ENCODE measurements at places on chromosomes 12 and 14.

DNA sequence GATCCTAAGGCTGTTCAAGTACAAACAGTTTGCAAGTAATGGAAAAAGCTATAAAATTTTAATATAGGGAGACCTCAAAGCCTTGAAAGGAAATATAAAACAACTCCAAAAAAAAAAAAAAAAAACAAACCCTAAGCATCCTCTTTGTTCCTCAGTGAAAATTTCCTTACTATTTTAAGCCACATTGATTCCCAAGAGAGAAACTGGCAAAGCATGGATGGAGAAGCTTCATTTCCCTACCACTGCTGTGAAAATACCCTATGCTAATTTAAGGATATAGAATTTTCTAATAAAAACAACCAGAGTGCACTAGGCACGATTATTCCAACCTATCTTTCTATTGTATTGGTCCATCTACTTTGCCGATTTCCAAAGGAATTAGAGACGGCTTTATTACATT, 283.1 kb downstream of the CACNA1C start:
- H3K4me3 ChIP-seq, result no peak overlapping the region
- no peak overlapping the region for H3K27ac ChIP-seq
- H3K27me3 ChIP-seq, result peaks cover 8% of the 10 kb centered on the region
- H3K36me3 ChIP-seq, result no peaks in the 10 kb centered on the region
- DNase-seq, result no peak

GRCh38 chr14:78519863-78520262, 349.7 kb downstream of the NRXN3 start:
- no peak overlapping the region for H3K4me3 ChIP-seq
- H3K27me3 ChIP-seq, result no peaks in the 10 kb centered on the region
- H3K36me3 ChIP-seq, result no peaks in the 10 kb centered on the region
- no peak for DNase-seq
- no peaks in the 10 kb centered on the region for H3K4me1 ChIP-seq

GRCh38 chr14:68541178-68541896, 251.5 kb downstream of the ZFP36L1 start:
- H3K4me3 ChIP-seq, result no peak overlapping the region
- no peaks in the 10 kb centered on the region for H3K27me3 ChIP-seq
- no peak overlapping the region for H3K27ac ChIP-seq
- peaks cover 6% of the 10 kb centered on the region for H3K4me1 ChIP-seq

- no peaks in the 10 kb centered on the region for H3K36me3 ChIP-seq
- H3K27ac ChIP-seq, result no peak overlapping the region
- H3K4me3 ChIP-seq, result no peak overlapping the region
Observed at GRCh38 chr14:41313196-41313595, 293.5 kb upstream of the LRFN5 start.

DNA sequence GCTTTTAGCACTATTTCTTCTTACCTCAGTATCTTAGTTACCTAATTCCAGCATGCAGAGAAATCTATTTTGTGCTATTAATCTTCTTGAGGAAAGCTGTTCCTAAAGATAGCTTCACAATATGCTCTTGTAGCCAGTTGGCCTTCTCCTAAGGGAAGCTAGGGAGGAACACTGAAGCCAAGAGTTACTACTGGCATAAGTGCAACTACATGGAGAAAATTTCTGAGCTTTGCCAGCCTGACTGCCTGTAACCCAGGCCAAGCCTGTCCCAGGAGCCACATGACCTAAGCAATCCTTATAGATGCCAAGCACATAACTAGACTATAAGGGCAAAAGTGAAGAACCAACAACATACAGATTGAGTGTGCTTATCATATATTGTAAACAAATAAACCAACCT, 890.2 kb downstream of the FLRT2 start:
- no peaks in the 10 kb centered on the region for H3K4me1 ChIP-seq
- H3K27ac ChIP-seq, result no peak overlapping the region
- H3K36me3 ChIP-seq, result no peaks in the 10 kb centered on the region
- H3K27me3 ChIP-seq, result no peaks in the 10 kb centered on the region
